SJSA1 (cell line): ENCODE measurements at places on chromosomes 6 and 20. TPM values are rescaled to one million over a fixed set of nuclear protein-coding genes. Genes with fewer than 3 reads are reported as not detected.
A peak's percentile ranks its signal among the peaks of the same experiment; 100 is the strongest.

DNA sequence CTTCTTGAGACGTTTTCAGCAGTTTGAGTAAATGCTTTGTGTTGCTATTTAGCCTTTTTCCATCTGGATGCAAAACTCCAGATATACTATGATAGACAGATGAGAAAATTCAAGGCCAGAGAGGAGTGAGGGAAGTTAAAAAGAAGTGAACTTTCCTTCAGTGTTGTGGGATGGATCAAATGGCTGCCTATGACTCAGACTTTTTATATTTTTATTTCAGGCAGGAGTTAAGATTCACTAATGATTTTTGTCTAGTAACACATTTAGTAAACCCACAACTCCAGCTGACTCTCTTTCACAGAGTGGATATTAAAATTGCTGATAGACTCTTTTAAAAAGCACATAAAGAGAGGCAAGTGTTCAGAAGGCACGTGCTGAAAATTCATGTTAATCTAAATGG is 23.2 kb upstream of the PTCHD4 start:
- H3K36me3 ChIP-seq: no peaks in the 10 kb centered on the region
- no peak overlapping the region for H3K4me3 ChIP-seq

DNA sequence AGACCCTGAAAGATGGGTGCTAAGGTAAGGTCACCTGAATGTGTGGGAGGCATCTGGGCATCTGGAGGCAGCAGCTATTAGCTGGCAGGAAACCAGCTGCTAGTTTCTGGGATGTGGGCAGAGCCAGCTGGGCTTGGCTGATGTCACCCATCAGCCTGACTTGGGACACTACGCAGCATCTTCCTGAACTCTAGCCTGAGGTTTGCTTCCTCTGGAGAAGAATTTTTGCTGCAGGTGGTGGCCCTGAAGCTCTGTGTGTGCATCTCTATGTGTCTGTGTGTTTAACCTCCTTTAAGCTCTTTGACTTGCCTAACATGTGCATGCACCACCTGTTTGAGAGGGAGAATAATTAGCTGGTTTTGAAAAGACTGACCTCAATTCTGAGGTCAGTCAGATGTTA is 465.1 kb upstream of the CHD6 start:
- DNase-seq: no peak
- no peaks in the 10 kb centered on the region for H3K4me1 ChIP-seq
- H3K27me3 ChIP-seq: no peaks in the 10 kb centered on the region
- H3K4me3 ChIP-seq: no peak overlapping the region
- no peaks in the 10 kb centered on the region for H3K36me3 ChIP-seq

- no peaks in the 10 kb centered on the region for H3K36me3 ChIP-seq
- H3K4me1 ChIP-seq: peaks cover 6% of the 10 kb centered on the region
- no peak overlapping the region for H3K4me3 ChIP-seq
- no peak for DNase-seq
Measured at GRCh38 chr6:104940238-104940892, 16.5 kb upstream of the LIN28B start.

GRCh38 chr6:145247692-145248419 is 487.5 kb downstream of the EPM2A start:
- no peak for DNase-seq
- H3K36me3 ChIP-seq: no peaks in the 10 kb centered on the region
- H3K4me3 ChIP-seq: no peak overlapping the region
- H3K27ac ChIP-seq: no peak overlapping the region

DNA sequence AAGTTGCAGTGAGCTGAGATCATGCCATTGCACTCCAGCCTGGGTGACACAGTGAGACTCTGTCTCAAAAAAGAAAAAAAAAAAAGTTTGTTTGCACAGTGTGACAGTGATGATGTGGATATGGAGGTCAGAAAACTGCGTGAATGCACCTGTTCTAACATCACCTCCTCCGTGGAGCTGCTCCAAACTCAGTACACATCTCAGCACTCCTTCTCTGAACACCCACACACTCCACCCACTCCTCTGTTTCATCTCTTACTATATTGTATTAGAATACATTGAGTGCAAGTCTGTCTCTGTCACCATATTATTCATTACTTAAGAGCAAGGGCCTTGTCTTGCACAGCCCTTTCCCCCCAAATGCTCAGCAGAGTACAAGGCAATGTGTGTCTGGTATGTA is 51.5 kb upstream of the ENPP4 start:
- no peak overlapping the region for H3K27ac ChIP-seq
- no peaks in the 10 kb centered on the region for H3K27me3 ChIP-seq
- no peak for DNase-seq
- no peaks in the 10 kb centered on the region for H3K4me1 ChIP-seq

GRCh38 chr6:111564482-111564945 is 41.2 kb downstream of the TRAF3IP2 start:
- DNase-seq: peak; percentile 53
- no peak overlapping the region; the same call in 1 of the 2 replicates for H3K27ac ChIP-seq
- no peak overlapping the region for H3K4me3 ChIP-seq
- peaks cover 88% of the 10 kb centered on the region for H3K36me3 ChIP-seq
- no peaks in the 10 kb centered on the region for H3K27me3 ChIP-seq

DNA sequence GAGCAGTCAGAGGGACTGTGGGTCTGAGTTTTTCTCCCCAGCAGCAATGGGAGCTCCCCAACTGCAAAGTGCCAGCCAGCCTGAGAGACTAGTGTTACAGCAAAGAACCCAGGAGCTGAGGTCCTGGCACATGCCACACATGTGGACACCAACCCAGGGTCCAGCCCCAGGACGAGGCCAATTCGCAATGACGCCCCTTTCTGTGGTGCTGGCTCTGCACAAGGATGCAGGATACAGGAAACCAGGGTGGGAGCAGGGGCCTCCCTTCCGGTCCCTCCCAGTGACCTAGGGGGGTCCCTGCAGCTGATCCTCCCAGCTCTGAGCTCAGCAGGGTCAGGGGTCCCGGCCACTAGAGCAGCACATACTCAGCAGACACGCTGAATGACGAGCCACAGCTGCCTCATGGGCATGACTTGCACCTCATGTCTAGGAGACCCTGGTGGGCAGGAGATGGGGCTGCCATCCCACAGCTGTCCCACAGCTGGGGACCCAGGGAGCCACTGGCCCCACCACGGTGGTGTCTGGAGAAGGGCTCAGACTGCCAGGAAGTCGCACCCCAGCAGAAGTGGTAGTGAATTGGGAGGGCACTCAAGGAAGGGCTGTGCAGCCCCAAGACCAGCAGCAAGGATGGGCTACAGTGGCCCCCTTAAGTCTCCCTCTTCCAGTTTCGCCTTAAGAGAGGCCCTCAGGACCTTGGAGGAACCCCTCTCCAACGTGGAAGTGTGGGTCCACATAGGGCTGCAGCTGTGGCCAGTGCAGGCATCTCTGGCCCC is 3.6 kb downstream of the ARFRP1 start:
- H3K4me3 ChIP-seq: no peak overlapping the region
- no peaks in the 10 kb centered on the region for H3K27me3 ChIP-seq

DNA sequence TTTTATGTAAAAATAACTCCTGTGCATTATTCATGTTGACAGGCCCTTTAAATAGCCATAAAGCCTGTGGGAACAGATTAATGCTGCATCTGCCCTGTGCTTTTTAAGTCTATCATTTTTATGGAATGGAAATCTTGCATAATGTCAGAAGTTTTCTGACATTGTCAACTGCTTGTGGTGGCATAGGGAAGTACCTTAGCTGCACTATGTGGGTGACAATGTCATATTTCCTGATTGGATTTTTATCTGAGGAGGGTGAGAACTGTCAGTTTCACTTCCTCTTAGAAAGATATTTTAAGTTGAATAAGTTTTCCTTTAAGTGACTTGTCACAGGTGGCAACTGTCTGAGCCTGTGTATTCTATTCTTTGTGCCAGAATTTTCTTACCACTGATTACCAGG is 267.9 kb downstream of the PLCB1 start:
- no peak overlapping the region for H3K27ac ChIP-seq
- DNase-seq: no peak
- no peaks in the 10 kb centered on the region for H3K27me3 ChIP-seq
- H3K4me3 ChIP-seq: no peak overlapping the region

DNA sequence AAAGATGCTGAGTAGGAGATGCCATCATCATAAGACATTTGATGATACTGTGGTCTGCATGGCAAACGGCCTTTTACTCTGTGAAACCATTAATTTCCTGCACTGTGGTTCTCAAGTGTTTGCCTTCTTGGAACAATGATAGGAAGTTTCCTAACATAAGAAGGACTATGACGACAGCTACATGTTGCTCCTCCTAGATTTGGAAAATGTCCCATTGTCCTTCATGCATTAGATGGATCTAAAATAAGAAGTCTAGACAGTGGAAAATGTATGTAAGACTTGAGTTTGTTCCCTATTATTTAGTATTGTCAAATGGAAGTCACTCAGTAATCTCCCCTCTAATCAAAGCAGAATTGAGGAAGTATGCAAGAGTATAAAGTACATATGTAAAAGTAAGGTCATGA is 98.5 kb upstream of the TMEM170B start:
- H3K4me3 ChIP-seq: no peak overlapping the region
- no peak overlapping the region for H3K27ac ChIP-seq
- H3K36me3 ChIP-seq: no peaks in the 10 kb centered on the region
- H3K4me1 ChIP-seq: peaks cover 20% of the 10 kb centered on the region

- peaks cover 8% of the 10 kb centered on the region for H3K4me1 ChIP-seq
- no peaks in the 10 kb centered on the region for H3K27me3 ChIP-seq
Measured at GRCh38 chr6:31396422-31397152, 6.8 kb upstream of the MICA start.

GRCh38 chr6:130223508-130223907 is 757 bp upstream of the SAMD3 start:
- H3K4me1 ChIP-seq: no peaks in the 10 kb centered on the region
- no peak overlapping the region for H3K4me3 ChIP-seq
- H3K36me3 ChIP-seq: no peaks in the 10 kb centered on the region
- DNase-seq: no peak

DNA sequence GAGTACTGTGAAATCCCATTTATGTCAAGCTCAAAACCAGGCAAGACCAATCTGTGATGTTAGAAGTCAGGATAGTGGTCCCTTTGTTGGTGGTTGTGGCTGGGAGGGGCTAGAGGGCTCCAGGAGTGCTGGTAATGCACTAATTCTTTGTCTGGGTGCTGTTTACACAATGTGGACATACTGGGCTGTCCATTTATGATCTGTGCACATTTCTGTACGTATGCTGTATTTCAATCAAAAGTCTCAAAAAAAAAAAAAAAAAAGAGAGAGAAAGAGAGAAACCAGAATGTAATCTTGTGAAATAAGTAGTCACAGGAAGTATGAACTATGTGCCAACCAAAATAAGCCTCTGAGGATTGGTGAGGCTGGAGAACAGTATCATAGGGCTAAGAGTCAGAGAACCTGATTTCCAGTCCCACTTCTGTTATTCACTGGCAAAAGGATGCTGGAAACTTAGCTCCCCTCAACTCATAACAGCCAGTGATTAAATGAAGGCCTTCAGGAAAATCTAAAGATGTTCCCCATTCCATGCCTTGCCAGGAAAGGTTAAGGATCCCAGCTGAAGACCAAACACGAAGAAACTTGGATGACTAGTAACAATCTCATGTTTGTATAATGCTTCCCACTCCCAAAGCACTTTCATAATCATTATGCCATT is 19.6 kb upstream of the TRAM2 start:
- no peak overlapping the region for H3K4me3 ChIP-seq
- DNase-seq: no peak
- no peaks in the 10 kb centered on the region for H3K36me3 ChIP-seq
- H3K27ac ChIP-seq: peak overlapping the region; percentile 41; the same call in 1 of the 2 replicates
- H3K4me1 ChIP-seq: peaks cover 44% of the 10 kb centered on the region

DNA sequence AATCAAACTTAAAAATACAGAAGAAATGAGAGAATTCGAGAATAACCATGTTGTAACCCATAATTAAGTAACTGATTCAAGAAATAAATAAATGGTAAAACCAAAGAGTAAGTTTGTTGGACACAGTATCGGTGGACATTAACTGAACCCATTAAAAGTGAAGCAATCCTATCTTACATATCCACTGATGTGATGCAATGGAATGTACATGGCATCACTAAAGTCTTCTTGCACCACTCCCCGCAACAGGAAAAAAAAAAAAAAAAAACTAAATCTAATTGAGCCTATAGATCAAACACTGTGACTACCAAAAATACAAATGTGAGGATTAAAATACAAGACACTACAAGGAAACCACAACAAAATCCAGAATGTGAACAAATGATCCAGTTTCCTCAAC is 7.9 kb downstream of the SNX14 start:
- no peak for DNase-seq
- no peak overlapping the region for H3K4me3 ChIP-seq
- no peaks in the 10 kb centered on the region for H3K4me1 ChIP-seq
- no peak overlapping the region for H3K27ac ChIP-seq
- peaks cover 12% of the 10 kb centered on the region for H3K36me3 ChIP-seq

- no peak overlapping the region for H3K27ac ChIP-seq
- H3K36me3 ChIP-seq: no peaks in the 10 kb centered on the region
- peaks cover 16% of the 10 kb centered on the region for H3K4me1 ChIP-seq
- no peak overlapping the region for H3K4me3 ChIP-seq
Measured at GRCh38 chr6:5287205-5287965, 26.1 kb downstream of the FARS2 start.

- H3K4me3 ChIP-seq: no peak overlapping the region
- no peaks in the 10 kb centered on the region for H3K36me3 ChIP-seq
- no peaks in the 10 kb centered on the region for H3K27me3 ChIP-seq
- no peaks in the 10 kb centered on the region for H3K4me1 ChIP-seq
- H3K27ac ChIP-seq: no peak overlapping the region
Measured at GRCh38 chr6:145318952-145319351, 416.4 kb downstream of the EPM2A start.

DNA sequence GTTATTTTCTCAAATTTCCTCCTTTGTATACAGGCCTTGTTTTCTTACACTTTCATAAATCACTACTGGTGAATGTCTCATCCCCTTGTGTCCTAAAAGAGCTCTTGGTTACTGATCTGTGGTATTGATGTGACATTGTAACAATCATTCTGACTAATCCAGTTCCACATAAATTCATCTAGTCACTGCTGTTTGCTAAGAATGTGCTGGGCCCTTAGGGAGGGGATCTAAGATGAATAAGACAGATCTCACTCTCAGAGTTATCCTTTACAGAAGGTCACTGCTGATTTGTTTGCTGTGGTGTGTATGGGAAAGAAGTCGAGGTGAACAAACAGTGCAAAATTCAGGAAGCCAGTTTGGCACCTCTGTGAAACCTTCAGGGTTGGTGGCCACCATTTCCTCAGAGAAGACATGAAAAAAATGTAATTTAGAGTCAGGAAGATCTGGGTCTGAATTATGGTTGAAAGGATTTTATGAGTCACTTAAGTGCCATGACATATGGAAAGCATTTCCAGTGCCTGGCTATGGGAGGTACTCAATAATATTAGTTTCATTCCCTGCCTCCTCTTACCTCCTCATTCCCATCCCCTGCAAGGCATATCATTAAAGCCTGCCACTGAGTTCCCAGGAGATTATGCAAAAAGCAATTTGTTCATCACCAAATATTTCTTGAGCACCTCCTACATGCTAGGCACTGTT is 121.8 kb downstream of the COL9A1 start:
- no peak overlapping the region for H3K4me3 ChIP-seq
- no peaks in the 10 kb centered on the region for H3K4me1 ChIP-seq
- no peak for DNase-seq
- no peak overlapping the region for H3K27ac ChIP-seq
- no peaks in the 10 kb centered on the region; the same call in 1 of the 2 replicates for H3K27me3 ChIP-seq
- H3K36me3 ChIP-seq: no peaks in the 10 kb centered on the region

GRCh38 chr6:7953753-7954152 is 43.2 kb upstream of the TXNDC5 start:
- no peaks in the 10 kb centered on the region for H3K36me3 ChIP-seq
- H3K4me3 ChIP-seq: no peak overlapping the region
- no peak for DNase-seq
- H3K4me1 ChIP-seq: no peaks in the 10 kb centered on the region
- H3K27ac ChIP-seq: no peak overlapping the region

Gene TRIM10
- total RNA-seq: not detected in 2 replicates

Gene ANKEF1
- 0.18 and 0.25 TPM in 2 replicates for total RNA-seq

Gene CRYBG1
- total RNA-seq: 6.4 and 10.1 TPM in 2 replicates

Gene SLC2A4RG
- total RNA-seq: 66.9 and 95.6 TPM in 2 replicates

Gene SIRPG
- not detected in 2 replicates for total RNA-seq

Gene NFS1
- 13.3 and 24.7 TPM in 2 replicates for total RNA-seq
